Large intestine (tissue), 12 donors: ENCODE measurements at places on chromosomes 1 and 21.

GRCh38 chr1:66495495-66495894, 38.5 kb upstream of the SGIP1 start:
- DNase-seq, result no peak

DNA sequence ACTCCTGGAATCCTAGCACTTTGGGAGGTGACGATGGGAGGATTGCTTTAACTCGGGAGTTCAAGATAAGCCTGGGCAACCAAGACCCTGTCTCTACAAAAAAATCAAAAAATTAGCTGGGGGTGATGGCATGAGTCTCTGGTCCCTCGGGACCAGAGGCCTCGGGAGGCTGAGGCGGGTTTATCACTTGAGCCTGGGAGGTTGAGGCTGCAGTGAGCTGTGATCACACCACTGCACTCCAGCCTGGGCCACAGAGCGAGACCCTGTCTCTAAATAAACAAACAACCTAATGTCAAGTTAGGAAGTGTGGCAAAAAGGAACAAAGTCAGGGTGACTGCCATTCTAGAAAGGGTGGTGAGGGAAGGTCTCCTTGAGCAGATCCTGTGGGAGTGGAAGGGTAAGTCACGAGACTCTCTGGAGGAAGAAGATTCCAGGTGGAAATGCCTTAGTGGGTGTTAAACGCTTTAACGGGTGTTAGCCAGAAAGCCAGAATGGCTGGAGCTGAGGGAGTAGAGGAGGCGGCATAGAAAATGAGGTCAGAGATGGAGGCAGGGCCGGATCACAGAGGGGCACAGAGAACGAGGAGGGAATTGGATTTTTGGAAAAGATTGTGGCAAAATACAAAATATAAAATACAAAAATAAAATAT, 62.2 kb upstream of the ATP5PO start:
- DNase-seq, result no peak

GRCh38 chr1:10905841-10906655, 106.4 kb upstream of the TARDBP start:
- DNase-seq, result no peak

DNA sequence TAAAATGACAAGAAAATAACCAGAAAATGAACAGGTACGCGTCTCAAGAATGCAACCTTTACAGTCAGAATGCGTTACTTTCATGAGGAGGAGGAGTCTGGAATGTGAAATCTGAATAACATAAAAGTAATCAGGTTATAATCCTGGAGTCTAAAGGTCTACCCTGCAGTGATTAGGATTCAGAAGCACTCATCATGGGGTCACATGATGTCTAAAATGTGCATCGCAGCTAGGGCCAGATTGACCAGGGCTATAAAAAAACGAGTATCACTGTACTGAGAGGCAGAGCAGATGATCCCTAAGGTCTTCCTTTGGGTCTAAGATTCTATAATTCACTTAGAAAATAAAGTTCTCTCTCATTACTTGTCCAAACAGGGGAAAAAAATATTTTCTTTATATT, 7.4 kb downstream of the EIF2D start:
- DNase-seq, result no peak

DNA sequence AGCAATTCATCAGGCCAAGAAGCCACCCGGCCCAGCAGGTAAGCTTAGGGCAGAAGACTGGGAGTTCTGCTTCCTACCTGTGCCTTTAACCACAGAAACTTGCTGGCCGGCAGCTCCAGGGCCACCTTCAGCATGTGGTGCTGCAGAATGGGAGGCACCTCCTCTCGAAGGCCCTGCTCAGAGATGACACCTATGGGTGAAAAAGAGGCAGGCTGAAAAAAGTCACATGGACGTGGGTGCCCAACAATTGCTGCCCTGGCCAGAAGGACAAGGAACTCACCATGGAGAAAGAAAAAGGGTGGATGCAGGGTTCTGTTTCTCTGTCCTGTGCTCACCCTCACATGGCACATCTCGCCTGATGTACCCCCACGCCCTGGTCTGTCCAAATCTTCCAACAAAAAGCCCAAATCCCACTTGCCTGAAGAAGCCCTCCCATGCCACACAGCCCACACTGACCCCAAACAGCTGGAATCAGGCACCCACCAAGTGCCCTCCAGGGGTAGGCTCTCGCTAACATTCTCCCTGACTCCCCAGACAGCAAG, 33.0 kb downstream of the URB1 start:
- no peak for DNase-seq

DNA sequence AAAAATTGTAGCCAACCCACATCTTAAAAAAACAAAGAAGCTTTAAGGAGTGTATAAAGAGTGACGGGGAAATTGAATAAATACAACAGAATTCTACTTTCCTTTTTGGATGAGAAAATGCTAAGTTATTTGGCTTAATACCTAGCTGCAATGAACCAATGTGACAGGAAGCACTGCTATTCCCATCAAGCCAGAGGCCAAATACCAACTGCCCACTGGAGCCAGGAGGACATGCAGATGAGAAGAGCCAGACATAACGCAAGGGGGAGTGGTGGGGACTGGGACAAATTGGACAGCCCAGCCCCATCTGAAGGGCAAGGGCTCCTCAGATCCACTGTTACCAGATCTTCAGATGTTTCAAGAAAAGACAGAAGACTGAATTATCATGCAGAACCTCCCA, 25.7 kb downstream of the DNAJC11 start:
- no peak for DNase-seq

DNA sequence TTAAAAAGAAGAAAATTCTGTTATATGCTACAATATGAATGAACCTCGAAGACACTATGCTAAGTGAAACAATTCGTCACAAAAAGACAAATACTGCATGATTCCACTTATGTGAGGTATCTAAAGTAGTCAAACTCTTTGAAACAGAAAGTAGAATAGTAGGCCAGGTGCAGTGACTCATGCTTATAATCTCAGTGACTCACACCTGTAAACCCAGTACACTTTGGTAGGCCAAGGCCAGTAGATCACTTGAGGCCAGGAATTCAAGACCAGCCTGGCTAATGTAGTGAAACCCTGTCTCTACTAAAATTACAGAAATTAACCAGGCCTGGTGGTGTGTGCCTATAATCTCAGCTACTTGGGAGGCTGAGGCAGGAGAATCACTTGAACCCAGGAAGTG, 25.7 kb downstream of the EPHA10 start:
- peak; percentile 42 for DNase-seq

- DNase-seq, result no peak
Measured at GRCh38 chr1:28115267-28115666, 26.9 kb upstream of the EYA3 start.

DNA sequence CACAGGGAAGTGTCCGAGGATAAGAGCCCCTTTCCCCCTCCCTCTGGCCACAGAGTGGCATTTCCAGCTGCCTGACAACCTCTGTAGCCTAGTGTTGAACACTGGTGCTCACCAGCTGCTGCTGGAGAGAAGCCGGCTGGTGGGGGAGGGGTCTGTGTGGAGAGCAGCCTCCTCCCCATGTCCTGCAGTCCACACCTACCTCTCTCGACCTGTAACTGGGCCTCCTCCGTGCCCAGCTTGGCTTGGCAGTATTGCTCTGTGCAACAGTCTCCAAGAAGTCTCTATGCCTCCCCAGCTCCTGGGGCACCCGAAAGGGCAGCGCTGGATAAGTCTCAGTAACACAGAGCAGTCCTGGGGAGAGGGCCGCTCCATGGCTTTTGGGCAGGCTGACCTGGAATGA, 17.0 kb downstream of the PAPPA2 start:
- DNase-seq, result no peak

- no peak for DNase-seq
Measured at GRCh38 chr1:29629401-29629800, 393.1 kb downstream of the PTPRU start.
